ENCODE measurements at places on chromosomes 16 and 17.
A peak's percentile ranks its signal among the peaks of the same experiment; 100 is the strongest.

GRCh38 chr17:71251276-71251675 lies 869.5 kb upstream of the SOX9 start:
- DNase-seq = no peak

DNA sequence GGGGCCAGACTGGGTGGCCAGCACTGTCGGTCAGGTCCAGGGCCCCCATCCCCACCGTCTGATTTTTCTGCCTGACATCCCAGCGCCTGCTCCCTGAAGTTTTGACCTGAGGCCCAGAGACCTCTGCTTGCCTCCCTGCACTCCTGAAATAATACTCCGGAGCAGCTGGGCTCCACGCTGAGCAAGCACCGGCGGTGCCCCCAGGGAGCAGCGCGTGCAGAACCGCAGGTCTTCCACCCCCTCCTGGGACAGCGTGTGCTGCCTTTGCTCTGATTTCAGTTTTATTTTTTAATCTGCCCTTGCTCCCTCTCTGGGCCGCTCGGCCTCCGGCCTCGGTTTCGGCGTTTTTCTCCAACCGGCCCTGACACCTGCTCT lies 132.4 kb upstream of the GSE1 start:
- DNase-seq = no peak

GRCh38 chr16:86202267-86202666 lies 303.3 kb downstream of the IRF8 start:
- no peak for DNase-seq

DNA sequence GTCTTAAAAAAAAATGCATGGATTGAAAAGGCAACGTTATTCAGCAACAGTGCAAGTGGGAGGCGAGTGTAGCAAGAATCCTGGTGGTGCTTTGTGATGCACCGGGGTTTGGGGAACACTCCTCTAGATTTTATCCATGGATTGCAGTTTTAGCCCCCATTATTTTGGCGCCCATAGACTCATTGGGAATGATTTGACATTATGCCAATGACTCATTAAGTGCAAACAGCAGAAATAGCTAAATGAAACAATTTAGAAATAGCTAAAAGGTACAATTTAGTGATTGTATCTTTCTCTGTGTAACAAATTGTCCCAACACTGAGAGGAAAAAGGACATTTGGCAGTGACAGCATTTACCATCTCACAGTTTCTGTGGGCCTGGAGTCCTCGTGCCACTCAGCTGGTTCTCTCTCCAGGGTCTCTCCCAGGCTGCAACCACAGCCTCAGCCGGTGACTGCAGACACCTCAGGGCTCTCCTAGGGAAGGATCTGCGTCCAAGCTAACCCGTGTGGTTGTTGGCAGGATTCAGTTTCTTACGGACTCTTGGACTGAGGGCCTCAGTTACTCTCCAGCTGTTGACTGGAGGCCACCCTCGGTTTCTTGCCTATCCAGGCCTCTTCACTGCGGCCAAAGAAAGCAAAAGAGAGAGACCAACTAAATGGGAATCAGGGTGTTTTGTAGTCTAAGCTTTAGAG lies 398.7 kb downstream of the SNX29 start:
- no peak for DNase-seq

DNA sequence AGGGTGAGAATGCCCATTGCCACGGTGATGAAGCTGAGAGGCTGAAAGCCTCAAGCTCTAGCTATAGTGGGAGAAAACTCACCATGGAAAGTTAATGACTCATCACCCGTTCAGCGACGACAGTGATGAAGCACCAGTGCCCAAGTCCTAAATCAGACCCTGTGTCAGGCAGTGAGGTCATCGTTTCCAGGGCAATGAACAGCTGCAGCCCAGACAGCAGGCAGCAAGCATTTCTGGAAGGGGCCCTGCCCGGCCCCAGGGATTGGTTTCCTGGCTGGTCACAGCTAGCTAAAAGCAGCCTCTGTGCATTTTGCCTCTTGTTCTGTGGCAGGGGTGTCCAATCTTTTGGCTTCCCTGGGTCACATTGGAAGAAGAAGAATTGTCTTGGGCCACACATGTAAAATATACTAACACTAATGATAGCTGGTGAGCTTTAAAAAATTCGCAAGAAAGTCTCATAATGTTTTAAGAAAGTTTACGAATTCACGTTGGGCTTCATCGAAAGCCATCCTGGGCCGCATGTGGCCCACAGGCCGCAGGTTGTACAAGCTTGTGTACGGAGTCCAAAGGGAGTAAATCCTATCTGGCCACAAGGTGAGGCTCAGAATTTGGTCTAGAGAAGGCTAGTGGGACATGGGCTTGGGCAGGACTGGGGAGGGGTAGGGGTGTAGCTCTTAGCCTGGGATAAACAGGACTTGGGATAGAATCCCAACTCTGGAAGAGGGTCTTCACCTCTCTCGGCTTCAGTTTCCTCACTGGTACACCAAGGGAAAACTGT lies 40.6 kb downstream of the MIS12 start:
- peak; percentile 65 for DNase-seq

DNA sequence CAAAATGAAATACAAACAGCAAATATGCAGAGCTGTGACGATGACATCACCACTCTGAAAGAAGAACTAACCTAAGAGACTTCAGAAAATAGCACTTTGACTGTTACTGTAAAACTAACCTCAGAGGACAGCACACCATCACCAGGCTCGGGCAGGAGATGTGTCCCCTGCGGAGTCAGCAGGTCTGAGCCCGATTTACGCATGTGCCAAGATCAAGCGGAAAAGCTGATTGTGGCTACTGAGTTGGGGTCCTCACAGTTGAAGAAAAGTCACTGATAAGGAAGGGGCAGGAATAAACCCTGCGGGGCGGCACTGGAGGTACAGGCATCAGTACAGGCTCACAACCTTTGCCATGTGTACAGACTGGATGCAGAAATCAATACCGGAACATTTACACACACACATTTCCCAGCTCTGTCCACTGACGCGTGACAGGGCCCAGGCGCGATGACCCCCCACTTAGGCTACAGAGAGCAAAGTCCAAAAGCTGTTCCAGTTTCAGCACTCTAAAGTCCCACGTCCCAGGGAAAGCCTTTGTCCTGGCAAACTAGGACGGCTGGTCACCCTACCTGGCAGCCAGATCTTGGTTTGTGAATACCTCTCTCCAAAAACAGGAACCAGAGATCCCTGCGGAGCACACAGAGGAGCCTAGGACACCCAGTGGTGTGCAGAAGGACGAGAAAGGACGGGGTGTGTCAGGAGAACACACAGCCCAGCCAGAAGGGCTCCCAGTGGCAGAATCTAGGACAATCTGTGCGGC lies 21.5 kb downstream of the TRAP1 start:
- no peak for DNase-seq

DNA sequence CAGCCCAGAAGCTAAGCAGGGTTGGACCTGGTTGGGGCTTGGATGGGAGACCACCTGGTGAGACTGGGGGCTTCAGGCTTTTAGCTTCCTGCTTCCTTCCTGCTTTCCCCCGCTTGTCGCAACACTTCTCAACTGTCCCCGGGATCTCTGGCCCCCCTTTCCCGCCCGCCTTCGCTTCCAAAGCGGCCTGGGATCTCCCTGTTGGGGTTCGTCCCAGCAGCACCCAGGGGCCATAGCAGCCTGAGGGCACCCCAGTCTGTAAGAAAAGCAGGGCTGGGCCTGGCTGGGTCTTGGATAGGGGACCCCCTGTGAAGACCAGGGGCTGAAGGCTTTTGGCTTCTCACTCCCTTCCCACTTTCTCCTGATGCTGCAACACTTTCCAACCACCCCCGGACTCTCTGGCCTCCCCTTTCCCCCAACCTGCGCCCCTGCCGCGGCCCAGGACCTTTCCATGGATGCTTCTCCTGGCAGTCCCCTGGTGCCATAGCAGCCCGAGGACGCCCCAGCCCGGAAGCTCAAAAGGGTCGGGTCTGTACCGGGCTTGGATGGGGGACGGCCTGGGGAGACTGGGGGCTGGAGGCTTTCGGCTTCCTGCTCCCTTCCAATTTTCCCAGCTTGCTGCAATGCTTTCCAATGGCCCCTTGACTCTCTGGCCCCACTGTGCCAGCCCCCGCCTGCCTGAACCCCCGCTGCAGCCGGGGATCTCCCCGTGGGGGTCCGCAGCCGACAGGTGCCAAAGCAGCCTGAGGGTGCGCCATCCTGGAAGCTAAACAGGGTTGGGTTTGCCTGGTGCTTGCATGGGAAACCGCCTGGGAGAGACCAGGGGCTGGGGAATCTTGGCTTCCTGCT lies 2276.2 kb downstream of the TP53TG3F start:
- DNase-seq = no peak

DNA sequence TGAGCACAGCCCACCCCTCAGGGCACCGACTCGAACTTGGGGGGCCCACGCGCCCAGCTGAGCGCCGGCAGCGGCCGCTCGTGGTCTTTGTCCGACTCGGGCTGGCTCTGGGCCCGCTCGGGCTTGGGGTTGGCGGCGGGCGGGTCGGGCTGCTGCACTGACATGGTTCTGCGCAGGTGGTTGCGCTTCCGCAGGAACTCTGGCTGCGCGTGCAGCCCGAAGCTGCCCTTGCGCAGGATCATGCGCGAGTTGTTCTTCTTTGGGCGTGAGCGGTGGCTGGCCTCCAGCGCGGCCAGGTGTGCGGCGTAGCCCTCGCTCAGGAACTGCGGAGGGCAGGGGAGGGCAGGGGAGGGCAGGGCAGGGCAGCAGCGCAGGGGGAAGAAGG lies 11.1 kb downstream of the PIMREG start:
- DNase-seq = no peak

All from stimulated activated CD4-positive, alpha-beta T cell treated with anti-CD3 and anti-CD28 coated beads, Interleukin-15, amount 100 ng/mL, for 48 hours (primary cell).